NCI-H748 treated with DMSO at 0.1 percent for 48 hours (cell line): ENCODE measurements at places on chromosomes 2 and 18.

DNA sequence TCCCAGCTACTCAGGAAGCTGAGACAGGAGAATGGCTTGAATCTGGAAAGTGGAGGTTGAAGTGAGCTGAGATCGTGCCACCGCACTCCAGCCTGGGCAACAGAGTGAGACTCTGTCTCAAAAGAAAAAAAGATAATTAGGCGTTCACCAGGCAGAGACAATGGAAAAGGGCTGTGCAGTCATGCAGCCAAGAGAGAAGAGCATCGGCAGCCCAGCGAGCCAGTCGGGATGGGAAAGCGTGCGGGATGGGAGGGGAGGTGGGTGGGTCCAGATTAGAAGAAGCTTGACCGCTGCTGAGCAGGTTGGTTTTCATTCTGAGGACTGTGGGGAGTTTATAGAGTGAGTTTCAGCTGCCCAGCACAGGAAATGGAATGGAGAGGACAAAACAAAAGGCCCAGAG, 15.0 kb upstream of the CYS1 start:
- DNase-seq: no peak

- no peak for DNase-seq
These were observed 105.6 kb upstream of the NDUFV2 start for GRCh38 chr18:8996771-8997432.

DNA sequence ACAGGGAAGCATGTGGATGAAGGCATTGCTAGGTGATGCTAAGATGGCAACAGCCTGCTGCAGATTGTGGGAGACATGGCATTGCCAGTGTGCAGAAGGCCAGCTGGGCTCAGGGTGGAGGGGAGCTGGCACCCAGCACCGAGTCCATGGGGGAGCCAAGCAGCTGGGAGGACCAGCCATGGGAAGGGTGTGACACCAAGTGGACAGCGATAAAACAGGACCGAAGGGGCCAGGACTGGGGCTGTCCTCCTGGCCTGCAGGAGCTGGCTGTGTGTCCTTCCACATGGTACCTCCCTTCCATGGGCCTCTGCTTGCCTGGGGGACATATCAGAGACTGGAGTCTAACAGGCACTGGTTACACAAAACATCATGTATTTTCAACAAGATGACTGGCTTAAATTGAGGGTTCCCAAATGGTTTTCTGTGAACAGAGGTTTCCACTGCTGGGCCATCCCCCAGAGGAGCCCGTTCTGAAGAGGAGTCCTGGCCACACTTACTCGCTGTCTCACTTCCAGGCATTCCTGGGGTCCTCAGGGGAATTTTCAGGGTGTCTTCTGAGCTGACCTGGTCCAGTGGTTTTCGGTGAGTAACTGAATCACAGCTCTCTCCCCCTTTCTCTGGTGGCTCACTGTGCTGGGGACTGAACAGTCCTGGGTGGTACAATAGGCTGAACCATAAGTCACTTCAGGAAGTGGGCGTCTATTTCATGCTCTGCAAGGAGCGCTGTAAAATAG, 60.4 kb upstream of the TNP1 start:
- no peak for DNase-seq

DNA sequence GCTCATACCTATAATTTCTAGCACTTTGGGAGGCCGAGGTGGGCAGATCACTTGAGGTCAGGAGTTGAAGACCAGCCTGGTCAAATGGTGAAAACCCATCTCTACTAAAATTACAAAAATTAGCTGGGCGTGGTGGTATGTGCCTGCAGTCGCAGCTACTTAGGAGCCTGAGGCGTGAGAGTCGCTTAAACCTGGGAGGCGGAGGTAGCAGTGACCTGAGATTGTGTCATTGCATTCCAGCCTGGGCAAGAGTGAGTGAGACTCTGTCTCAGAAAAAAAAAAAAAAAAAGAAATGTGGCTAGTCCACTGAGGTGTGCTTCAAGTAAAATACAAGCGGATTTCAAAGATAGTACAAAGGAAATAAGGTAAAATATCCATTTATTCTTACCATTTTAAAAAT, 46.2 kb downstream of the RBKS start:
- no peak for DNase-seq

GRCh38 chr2:177187631-177188312, 24.8 kb upstream of the HNRNPA3 start:
- DNase-seq: no peak

DNA sequence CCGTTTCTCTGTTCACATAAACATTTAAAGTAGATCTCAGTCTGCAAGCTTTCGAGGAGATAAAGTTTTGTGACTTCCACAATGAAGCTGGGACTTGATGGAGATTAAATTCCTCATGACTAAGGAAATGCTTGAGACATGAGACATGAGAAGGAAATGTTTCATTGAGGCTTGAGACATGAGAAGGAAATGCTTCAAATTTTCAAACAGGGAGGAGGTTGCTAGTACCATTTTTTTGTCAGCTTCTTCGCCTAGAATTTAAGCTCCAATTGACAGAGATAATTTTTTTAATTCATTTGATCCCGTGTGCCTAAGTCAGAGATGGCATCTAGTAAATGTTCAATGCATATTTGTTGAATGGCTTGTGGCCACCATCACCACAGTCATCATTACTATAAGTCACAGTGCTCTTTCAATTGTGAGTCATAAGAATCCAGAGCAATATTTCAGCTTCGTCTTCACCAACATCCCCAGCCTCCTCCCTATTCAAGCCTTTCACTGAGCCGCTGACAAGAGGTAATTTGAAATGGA, 543 bp upstream of the MARCHF4 start:
- no peak for DNase-seq

GRCh38 chr18:13136056-13136903, 82.3 kb upstream of the LDLRAD4 start:
- no peak for DNase-seq

- no peak for DNase-seq
These were observed 44.1 kb downstream of the KIF1A start for GRCh38 chr2:240775905-240776304.

GRCh38 chr2:187939180-187939579, 352.5 kb upstream of the GULP1 start:
- peak; percentile 91 for DNase-seq

GRCh38 chr18:45628979-45629958, 14.0 kb downstream of the SLC14A2 start:
- no peak for DNase-seq

- DNase-seq: no peak
These were observed 42.1 kb downstream of the RAPH1 start for GRCh38 chr2:203492965-203493364.

- DNase-seq: no peak
These were observed 10.4 kb downstream of the TNFRSF11A start for GRCh38 chr18:62335494-62335893.

- DNase-seq: no peak
These were observed 303.7 kb downstream of the PTGR3 start for GRCh38 chr18:74905247-74905646.

- no peak for DNase-seq
These were observed 1.6 kb upstream of the RAMP1 start for GRCh38 chr2:237857791-237858190.

GRCh38 chr2:54853616-54854310, 130.3 kb downstream of the EML6 start:
- DNase-seq: no peak

GRCh38 chr18:10121786-10122515, 208.1 kb downstream of the VAPA start:
- DNase-seq: peak; percentile 97

- DNase-seq: no peak
These were observed 88.8 kb downstream of the EPAS1 start for GRCh38 chr2:46385786-46386577.

- DNase-seq: peak; percentile 64
These were observed 666.3 kb downstream of the TSN start for GRCh38 chr2:122421775-122422174.

DNA sequence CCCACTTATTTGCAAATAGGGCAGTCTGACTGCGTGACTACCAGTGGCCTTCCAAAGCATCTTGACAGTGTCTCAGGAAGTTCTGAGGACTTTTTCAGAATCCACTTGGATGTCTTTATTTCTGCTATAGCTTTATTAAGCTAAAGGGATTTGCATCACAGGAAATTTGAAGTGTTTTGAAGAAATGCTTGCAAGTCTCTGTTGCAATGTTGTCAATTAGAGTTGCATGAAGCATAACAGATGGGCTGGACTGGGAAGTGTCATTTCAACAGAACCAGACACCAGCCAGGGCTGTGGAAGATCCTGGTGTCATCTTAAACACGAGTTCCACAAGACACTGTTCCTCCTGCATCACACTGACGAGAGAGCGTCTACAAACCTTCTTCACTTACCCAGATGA, 224.5 kb downstream of the EN1 start:
- DNase-seq: no peak

- DNase-seq: no peak
These were observed 441.3 kb downstream of the RND3 start for GRCh38 chr2:150046211-150046610.

GRCh38 chr2:169590804-169591203, 6.7 kb downstream of the PPIG start:
- DNase-seq: no peak

DNA sequence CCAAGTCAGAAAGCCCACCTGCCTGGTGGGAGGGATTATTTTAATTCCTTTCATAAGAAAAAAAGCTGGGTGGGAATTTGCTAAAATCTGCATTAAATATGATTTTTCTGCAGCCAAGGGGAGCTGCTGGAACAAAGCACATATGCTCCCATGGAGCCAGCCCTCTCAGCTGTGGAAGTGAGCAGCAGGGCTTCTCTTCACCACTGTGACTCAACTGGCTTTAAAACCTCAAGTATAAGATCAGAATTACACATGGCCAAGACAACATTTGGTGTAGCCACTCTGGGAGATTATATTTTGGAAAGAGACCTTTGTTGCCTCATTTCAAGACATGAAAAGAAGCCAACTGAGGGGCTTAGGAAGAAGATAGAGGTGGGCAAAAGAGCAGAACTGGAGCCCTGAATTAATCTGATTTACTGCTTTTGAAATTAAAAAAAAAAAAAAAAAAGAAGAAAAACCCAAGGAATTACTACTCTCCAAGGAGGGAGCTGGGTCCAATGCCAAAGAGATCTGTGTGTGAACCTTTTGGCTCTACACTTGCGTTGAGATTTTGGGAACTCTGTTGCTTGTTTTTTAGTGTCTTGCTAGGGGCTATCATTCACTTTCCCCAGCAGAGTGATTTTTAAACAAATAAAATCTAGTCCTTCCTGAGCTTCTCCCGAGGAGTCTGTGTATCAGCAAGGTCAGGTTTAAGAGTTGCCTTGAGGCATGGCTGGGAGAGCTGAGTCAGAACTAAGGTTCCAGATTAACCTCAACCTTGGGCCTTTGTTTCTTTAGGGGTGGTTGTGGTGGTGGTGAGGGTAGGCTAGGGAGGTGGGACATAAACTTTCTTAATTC, 6.0 kb downstream of the LHCGR start:
- DNase-seq: no peak

DNA sequence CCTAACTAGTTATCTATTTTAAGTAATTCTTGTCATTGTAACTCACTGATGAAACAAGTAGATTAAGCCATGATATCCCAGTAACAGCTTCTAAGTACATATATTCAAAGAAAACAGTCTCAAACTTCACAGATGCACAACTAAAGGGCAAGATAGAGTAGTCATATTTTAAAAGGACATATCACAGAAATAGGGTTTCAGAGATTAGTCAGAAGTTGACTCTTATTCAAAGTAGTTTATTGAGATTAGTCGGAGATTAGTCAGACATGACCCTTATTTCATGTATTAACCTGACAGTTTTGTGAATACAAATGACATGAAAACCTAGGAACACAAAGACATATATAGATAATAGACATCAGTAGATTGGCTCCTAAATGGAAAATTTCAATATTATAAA, 15.9 kb upstream of the CHAC2 start:
- no peak for DNase-seq

DNA sequence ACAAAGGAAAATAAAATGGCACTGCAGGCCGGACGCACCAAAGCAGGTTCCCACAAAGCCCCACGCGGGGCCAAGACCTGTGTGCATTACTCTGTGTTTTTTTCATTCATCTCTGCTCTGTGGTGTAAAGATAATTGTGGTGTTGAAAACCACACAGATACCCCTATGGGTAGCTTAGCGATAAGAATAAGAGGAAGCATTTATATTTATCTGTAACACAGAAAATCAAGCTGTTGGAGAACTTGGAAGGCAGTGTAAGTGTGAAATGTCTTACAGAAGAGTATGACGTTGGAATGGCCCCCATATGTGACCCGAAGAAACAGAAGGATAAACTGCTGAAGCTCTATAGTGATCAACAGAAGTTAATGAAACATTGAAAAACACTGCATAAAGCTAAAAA, 20.3 kb upstream of the MARCO start:
- DNase-seq: no peak

- DNase-seq: no peak
These were observed 288.3 kb upstream of the FN1 start for GRCh38 chr2:215724146-215724545.

GRCh38 chr2:104412384-104412783, 441.5 kb upstream of the POU3F3 start:
- DNase-seq: peak; percentile 38

GRCh38 chr2:99899882-99900281, 242.5 kb downstream of the AFF3 start:
- DNase-seq: no peak

GRCh38 chr2:186841940-186842339, 7.0 kb downstream of the ZSWIM2 start:
- DNase-seq: no peak

- no peak for DNase-seq
These were observed 286.5 kb downstream of the THSD7B start for GRCh38 chr2:137051778-137052398.

DNA sequence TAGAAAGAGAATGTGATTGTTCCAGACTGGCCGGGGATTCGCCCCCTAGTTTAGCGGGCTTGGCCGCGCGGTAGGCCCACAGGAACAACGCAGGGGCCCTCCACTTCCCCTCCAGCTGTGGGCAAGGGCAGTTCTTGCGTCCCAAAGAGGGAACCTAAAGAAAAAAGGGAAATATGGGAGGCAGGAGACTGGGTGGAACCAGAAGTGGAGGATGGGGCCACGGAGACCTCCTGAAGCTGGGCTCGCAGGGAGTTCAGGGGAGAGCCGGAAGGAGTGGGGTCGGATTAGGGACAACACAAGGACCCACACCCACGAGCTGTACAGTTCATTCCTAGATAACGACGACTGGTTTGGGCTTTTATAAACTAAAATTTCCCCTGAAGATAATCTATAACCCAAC, 18.2 kb downstream of the GNLY start:
- no peak for DNase-seq

GRCh38 chr2:29780906-29781305, 140.5 kb downstream of the ALK start:
- no peak for DNase-seq

GRCh38 chr18:658001-658946, 821 bp downstream of the TYMS start:
- peak; percentile 95 for DNase-seq

DNA sequence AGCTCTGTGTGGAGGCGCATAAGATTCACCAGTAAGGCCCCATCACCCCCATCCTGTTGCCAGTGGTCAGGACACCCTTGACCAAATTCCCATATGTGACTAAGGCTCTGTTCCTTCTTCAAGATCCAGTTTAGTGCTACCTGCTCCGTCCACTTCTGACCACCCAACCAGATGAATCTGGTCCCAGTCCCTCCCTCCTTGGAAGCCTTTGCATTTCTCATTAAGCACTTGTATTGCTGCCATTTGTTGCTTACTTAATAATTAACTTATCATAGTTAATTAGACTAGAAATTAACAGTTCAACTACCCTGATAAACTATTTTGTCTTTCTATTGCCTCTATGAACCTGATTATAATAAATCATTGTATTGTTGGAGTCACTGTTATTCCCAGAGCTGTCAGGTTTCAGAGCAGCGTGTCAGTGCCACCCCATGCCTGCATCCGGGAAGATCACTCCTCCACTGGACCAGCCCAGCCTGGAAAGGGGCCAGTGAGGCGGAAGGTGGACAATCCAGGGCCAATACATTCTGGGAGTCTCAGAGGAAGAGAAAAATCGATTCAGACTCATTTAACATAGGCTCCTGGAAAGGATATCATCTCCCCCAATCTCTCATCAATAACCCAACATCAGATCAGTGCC, 9.5 kb upstream of the NAT8 start:
- no peak for DNase-seq
